ENCODE measurements at places on chromosomes 6 and 20. TPM values are rescaled to one million over a fixed set of nuclear protein-coding genes. Genes with fewer than 3 reads are reported as not detected.

GRCh38 chr6:125201961-125202729, 48.6 kb downstream of the TPD52L1 start:
- no peak overlapping the region for H3K4me3 ChIP-seq
- peaks cover 19% of the 10 kb centered on the region for H3K4me1 ChIP-seq
- peak overlapping the region; percentile 73 for H3K27ac ChIP-seq

- H3K27me3 ChIP-seq: peaks cover 21% of the 10 kb centered on the region
- H3K4me1 ChIP-seq: peaks cover 14% of the 10 kb centered on the region
- no peak overlapping the region for H3K27ac ChIP-seq
- DNase-seq: no peak
- H3K4me3 ChIP-seq: peak overlapping the region; percentile 59
- no peaks in the 10 kb centered on the region for H3K36me3 ChIP-seq
Observed at GRCh38 chr6:157236040-157236725, 87.1 kb downstream of the TMEM242 start.

DNA sequence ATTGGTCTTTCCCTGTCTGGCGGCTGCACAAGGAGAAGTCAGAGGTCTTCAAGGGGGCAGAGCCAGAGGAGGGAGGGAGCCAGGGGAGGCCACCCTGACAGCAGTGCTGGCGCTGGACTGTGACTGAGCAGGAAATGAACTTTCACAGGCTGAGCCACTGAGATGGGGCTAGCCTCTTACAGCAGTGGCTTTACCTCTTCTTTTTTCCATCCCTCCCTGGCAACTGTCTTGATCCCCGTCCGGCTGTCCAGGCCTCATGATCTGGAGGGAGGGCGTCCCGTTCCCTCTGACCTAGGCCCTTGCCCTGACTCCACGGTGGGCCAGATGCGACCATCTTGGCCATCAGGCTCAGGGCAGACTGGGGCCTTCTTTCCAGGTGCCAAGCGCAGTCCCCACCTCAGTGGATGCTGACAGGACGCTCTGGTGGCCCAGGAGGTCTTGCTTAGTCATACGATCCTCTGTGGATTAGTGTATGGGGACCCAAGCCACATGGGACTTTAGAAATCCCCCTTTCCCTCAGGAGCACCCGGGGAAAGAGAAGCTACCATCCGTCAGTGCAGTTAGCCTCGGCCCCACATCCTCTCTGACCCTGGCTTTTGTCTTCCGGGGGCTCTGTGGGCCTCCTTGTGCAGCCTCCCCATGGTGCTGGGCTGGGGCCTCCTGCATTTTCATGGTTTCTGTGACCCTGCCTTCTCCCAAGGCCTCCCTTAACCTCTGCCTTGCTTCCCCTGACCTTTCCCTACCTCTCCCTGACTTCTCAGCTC, 57.4 kb upstream of the CCDC167 start:
- H3K4me3 ChIP-seq: no peak overlapping the region
- no peak for DNase-seq

- H3K27ac ChIP-seq: peak overlapping the region; percentile 17
- DNase-seq: peak; percentile 47
- no peaks in the 10 kb centered on the region for H3K36me3 ChIP-seq
- H3K27me3 ChIP-seq: no peaks in the 10 kb centered on the region
- H3K4me1 ChIP-seq: peaks cover 9% of the 10 kb centered on the region
Observed at GRCh38 chr6:142155895-142156757, 9.1 kb downstream of the VTA1 start.

DNA sequence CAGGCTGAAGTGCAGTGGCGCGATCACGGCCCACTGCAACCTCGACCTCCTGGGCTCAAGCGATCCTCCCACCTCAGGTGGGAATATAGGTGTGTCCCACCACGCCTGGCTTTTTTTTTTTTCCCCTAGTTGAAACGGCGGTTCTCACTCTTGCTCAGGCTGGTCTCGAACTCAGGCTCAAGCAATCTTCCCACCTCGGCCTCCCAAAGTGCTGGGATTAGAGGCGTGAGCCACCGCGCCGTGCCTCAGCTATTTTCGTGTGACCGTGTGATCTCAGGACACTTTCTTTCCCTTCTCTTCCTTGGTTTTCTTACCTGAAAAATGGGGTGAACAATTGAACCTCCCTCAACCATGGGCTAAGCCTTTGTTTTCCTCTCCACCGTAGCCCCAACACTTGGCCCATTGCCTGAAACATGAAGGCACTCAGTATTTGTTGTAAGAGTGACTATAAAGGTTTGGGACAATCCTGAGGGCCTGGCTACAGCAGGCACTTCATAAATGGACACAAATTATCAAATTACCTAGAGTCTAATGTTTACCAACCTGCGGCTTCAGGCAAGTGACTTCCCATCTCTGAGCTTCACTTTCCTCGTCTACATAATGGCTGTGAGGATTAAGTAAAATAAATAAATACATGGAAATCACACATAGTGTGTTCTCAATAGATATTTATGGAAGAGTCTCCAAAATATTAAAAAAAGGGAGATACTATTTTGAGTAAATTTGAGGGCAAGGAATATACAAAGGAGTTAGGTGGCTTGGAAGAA, 31.4 kb upstream of the ID1 start:
- H3K4me1 ChIP-seq: peaks cover 20% of the 10 kb centered on the region
- peaks cover 7% of the 10 kb centered on the region for H3K36me3 ChIP-seq
- DNase-seq: no peak

DNA sequence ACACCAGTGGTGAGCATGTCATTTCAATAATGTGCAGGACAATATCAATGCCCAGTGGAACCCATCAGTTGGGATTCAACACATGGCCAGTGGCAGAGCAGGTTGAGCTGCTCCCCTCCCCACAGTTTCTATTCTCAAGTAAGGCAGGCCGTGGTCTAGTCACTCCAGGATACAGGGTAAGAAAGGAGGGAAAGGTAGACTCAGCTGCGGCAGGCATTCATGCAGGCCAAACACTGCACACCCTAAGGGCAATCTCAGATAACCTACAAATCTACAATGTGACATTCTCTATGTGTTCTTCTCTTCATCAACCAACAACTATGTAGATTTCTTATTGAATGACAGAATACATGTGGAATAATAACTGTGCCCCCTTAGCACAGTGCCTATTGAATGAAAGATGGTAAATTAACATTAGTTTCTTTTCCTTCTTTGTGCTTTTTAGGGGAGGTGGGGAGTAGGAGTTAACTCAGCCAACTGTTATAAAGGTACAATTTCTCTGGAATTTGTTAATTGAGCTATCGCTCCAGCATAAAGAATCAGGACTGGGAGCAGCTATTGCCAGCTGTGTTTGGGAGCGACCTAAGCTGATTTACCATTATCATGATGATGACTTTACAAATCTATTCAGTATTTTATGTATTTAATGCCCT, 89.7 kb downstream of the FAM50B start:
- DNase-seq: no peak
- no peaks in the 10 kb centered on the region for H3K27me3 ChIP-seq
- no peak overlapping the region for H3K4me3 ChIP-seq
- H3K27ac ChIP-seq: no peak overlapping the region

- peaks cover 13% of the 10 kb centered on the region for H3K4me1 ChIP-seq
- H3K27me3 ChIP-seq: peaks cover 13% of the 10 kb centered on the region
- no peak overlapping the region for H3K4me3 ChIP-seq
- H3K27ac ChIP-seq: no peak overlapping the region
- DNase-seq: no peak
Observed at GRCh38 chr20:46023999-46024398, 5.0 kb upstream of the SLC12A5 start.

- no peaks in the 10 kb centered on the region for H3K4me1 ChIP-seq
- H3K4me3 ChIP-seq: no peak overlapping the region
- DNase-seq: peak; percentile 14
- H3K27ac ChIP-seq: no peak overlapping the region
Observed at GRCh38 chr6:132067286-132067685, 116.1 kb upstream of the CCN2 start.

DNA sequence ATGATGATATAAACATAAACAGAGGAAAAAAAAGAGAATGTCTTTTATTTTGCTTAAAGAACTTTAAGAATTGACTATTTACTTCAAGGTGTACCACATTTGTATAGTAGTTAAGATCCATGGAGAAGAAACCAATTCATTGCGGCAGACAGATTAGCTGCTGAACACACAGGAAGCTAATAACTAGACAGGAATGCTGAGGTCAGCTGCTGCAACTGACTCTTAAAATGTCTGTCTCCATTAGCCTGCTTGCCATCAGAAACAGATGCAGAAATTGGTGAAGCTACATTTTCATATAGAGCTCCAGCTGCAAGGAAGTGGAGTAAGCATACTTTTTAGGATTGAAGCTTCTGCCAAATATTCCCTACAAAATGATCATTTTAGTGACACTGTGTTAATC, 939.5 kb downstream of the EPHA7 start:
- peak; percentile 47 for DNase-seq
- H3K27me3 ChIP-seq: no peaks in the 10 kb centered on the region
- no peak overlapping the region for H3K4me3 ChIP-seq
- no peaks in the 10 kb centered on the region for H3K4me1 ChIP-seq
- no peak overlapping the region for H3K27ac ChIP-seq
- no peaks in the 10 kb centered on the region for H3K36me3 ChIP-seq

- H3K27me3 ChIP-seq: peaks cover 9% of the 10 kb centered on the region
- no peak overlapping the region for H3K4me3 ChIP-seq
- H3K4me1 ChIP-seq: no peaks in the 10 kb centered on the region
- no peak overlapping the region for H3K27ac ChIP-seq
Observed at GRCh38 chr6:169048185-169048864, 205.3 kb downstream of the THBS2 start.

- H3K4me3 ChIP-seq: no peak overlapping the region
- H3K27ac ChIP-seq: no peak overlapping the region
- DNase-seq: peak; percentile 53
- H3K27me3 ChIP-seq: peaks cover 40% of the 10 kb centered on the region
Observed at GRCh38 chr6:149560736-149561135, 5.4 kb upstream of the GINM1 start.

DNA sequence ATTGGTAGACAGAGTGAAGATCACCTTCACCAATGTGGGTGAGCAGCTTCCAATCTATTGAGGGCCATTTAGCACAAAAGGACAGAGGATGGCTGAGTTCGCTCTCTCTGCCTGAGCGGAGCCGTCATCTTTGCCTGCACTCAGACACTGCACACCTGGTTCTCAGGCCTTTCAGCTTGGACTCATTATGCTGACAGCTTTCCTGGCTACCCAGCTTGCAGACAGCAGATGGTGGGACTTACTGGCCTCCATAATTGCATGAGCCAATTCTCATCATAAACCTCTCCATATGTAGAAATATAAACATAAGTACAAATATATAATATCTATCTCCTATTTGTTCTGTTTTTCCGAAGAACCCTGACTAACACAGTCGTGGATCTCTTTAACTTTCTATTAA, 13.7 kb downstream of the TBXT start:
- no peak overlapping the region for H3K4me3 ChIP-seq
- no peak for DNase-seq
- no peaks in the 10 kb centered on the region for H3K4me1 ChIP-seq
- no peak overlapping the region for H3K27ac ChIP-seq

GRCh38 chr20:17985388-17986018, 16.7 kb downstream of the MGME1 start:
- peaks cover 49% of the 10 kb centered on the region for H3K36me3 ChIP-seq
- DNase-seq: no peak
- H3K27me3 ChIP-seq: no peaks in the 10 kb centered on the region
- no peaks in the 10 kb centered on the region for H3K4me1 ChIP-seq

- no peaks in the 10 kb centered on the region for H3K27me3 ChIP-seq
- no peaks in the 10 kb centered on the region for H3K36me3 ChIP-seq
- peaks cover 3% of the 10 kb centered on the region for H3K4me1 ChIP-seq
- DNase-seq: no peak
- H3K27ac ChIP-seq: no peak overlapping the region
Observed at GRCh38 chr6:145272246-145272645, 463.1 kb downstream of the EPM2A start.

- no peaks in the 10 kb centered on the region for H3K27me3 ChIP-seq
- H3K27ac ChIP-seq: no peak overlapping the region
- no peaks in the 10 kb centered on the region for H3K36me3 ChIP-seq
- H3K4me1 ChIP-seq: no peaks in the 10 kb centered on the region
- no peak overlapping the region for H3K4me3 ChIP-seq
Observed at GRCh38 chr6:138017166-138017757, 90.0 kb downstream of the PERP start.

DNA sequence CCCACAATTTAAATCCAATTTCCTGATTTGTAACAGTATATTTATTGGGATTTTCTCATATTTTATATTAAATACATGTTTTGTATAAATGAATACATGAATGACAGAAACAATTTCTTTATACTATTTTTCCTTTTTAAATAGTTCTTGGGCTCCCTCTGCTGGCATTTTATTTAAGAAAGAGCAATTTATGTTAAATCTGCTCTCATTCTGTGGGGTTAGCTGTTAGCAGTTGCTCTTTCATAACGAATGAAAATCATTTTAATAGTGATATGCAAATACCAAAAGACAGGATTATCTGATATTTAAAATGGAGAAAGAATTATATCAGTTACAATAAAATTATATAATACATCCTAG, 118.3 kb downstream of the RALGAPA2 start:
- no peaks in the 10 kb centered on the region for H3K27me3 ChIP-seq
- H3K4me1 ChIP-seq: no peaks in the 10 kb centered on the region
- no peak overlapping the region for H3K4me3 ChIP-seq
- H3K27ac ChIP-seq: no peak overlapping the region
- DNase-seq: peak; percentile 51
- no peaks in the 10 kb centered on the region for H3K36me3 ChIP-seq

GRCh38 chr6:112330879-112331265, 16.3 kb upstream of the RFPL4B start:
- peaks cover 43% of the 10 kb centered on the region for H3K27me3 ChIP-seq
- peak; percentile 87 for DNase-seq
- no peaks in the 10 kb centered on the region for H3K36me3 ChIP-seq
- H3K4me3 ChIP-seq: peak overlapping the region; percentile 5
- peaks cover 38% of the 10 kb centered on the region for H3K4me1 ChIP-seq
- H3K27ac ChIP-seq: peak overlapping the region; percentile 62

DNA sequence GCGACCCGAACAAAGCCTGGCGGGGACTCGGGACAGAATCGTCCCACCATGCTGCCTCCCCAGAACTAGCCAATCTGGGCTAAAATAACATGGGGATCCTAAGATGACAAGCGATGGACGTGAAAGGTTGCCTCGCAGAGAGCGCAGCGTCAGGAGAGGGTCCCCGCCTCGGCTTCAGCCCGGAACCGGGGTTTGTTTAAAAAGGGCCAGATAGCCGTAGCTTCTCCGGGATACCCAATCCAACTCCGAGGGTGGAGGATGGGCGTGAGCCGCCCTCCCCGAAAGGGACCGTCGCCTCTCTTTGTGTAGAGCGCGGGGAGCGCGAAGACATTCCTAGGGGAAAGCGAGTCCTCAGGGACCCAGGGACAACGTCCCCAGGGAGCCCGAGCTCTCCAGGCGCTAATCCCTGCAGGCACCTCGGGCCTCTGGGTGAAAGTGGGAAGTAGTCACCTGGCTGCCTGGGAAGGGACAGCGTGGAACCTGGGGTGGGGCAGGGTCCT, 643 bp downstream of the CD24 start:
- DNase-seq: no peak
- H3K4me1 ChIP-seq: peaks cover 9% of the 10 kb centered on the region
- peak overlapping the region; percentile 47 for H3K4me3 ChIP-seq
- H3K27me3 ChIP-seq: peaks cover 57% of the 10 kb centered on the region
- no peaks in the 10 kb centered on the region for H3K36me3 ChIP-seq

- DNase-seq: no peak
- H3K27ac ChIP-seq: no peak overlapping the region
- no peaks in the 10 kb centered on the region for H3K4me1 ChIP-seq
- H3K4me3 ChIP-seq: no peak overlapping the region
Observed at GRCh38 chr6:14010275-14010674, 85.5 kb downstream of the RNF182 start.

PTCHD4 gene
- 0.17 TPM for total RNA-seq

LY6G6F gene
- not detected for total RNA-seq

CCN6 gene
- not detected for total RNA-seq

PNPLA1 gene
- 0.26 TPM for total RNA-seq

LY86 gene
- total RNA-seq: not detected

MCCD1 gene
- total RNA-seq: not detected

ESF1 gene
- 34.7 TPM for total RNA-seq
